ENCODE measurements at places on chromosomes 6 and 20.

DNA sequence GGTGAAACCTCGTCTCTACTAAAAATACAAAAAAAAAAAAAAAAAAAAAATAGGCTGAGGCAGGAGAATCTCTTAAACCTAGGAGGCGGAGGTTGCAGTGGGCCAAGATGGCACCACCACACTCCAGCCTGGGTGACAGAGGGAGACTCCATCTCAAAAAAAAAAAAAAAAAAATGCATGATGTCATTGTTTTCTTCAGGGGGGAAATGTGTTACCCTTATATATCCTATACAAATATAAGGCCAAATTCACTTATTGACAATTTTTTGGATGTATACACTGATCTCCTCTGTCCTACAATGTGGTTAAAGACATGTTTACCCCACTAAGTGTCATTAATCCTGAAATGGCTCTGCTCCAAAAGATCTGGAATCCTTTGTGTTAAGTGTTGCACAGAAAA lies 73.1 kb downstream of the TPBG start:
- no peak for DNase-seq

DNA sequence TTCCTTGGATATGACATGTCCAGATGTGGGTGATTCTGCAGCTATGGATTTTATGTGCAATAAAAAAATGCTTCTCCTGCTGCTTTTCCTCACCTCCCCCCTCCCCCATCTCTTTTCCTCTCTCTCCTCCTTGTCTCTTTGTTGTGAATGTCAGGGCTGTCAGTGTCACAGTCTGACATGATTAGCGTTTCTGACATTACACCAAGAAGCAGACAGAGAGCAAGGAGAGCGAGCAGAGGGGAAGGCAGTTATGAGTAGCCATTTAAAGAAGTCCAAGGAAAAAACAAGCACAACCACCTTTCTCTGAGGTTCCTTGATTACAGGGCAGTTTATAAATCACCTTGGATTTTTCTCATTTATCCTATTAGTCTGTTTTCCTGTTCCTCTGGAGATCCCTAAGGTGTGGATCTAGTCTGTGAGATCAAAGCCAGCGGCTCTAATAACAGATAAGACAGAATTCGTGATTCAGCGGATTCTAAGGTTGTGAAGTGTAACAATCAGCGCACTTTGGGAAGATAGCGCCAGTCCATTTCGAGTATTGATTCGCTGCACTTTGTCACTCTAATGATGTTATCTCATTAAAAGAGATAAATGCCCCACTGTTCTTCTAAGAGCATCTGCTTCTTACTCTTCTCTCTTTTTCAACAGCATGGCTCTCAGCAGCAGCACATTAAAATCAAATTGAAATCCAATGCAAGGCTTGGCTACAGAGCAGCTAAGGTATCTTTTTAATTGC lies 101.4 kb downstream of the BACH2 start:
- DNase-seq = no peak

DNA sequence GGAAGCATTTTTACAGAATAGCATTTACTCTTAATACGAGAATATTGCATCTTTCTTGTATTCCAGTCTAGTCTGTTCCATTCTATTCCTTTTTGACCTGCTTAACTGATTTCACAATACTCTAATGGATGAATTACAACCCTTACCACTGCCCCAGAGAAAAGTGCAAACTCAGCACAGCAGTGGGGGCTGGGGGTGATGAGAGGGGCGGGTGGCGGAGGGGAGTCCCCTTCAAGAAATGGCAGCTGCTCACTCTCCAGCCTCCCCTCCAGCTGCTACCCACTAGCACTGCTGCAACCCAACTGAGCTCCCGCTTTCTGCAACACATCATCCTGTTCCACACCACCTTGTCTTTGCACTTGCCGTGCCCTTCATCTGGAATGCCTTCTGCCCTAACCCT lies 30.1 kb downstream of the PIM1 start:
- no peak for DNase-seq

DNA sequence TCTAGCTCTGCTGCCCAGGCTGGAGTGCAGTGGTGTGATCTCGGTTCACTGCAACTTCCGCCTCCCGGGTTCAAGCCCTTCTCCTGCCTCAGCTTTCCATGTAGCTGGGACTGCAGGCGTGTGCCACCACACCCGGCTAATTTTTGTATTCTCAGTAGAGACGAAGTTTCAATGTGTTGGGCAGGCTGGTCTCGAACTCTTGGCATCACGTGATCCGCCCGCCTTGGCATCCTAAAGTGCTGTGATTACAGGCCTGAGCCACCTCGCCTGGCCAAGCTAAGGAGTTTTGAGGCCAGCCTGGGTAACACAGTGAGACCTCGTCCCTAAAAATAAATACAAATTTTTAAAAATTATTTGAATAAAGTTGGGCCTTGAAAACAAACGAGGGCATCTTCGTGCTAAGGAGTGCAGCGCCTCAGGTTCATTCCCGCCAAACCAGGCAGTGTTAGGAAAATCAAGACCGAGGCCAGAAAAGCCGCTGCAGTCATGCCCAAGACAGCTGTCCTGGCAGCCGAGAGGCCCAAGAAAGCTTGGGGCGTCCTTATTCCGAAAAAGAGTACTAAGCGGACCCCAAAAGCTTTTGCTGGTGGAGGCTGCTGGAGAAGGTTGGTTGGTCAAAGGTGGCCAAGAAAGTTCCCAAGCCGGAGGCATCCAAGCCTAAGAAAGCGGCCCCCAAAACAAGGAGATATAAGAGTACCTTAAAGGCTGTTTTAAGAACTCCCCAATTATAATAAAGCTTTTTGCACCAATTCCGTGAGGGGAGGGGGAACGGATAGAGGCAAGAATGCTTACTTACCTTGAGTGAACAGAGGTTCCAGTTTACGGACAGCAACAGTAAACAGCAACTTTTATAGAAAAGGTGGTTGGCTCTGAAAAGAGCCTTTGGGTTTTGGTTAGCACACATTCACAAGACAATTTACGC lies 109.0 kb downstream of the HFE start:
- DNase-seq = no peak

GRCh38 chr6:85252552-85252951 lies 197.3 kb upstream of the NT5E start:
- no peak for DNase-seq

DNA sequence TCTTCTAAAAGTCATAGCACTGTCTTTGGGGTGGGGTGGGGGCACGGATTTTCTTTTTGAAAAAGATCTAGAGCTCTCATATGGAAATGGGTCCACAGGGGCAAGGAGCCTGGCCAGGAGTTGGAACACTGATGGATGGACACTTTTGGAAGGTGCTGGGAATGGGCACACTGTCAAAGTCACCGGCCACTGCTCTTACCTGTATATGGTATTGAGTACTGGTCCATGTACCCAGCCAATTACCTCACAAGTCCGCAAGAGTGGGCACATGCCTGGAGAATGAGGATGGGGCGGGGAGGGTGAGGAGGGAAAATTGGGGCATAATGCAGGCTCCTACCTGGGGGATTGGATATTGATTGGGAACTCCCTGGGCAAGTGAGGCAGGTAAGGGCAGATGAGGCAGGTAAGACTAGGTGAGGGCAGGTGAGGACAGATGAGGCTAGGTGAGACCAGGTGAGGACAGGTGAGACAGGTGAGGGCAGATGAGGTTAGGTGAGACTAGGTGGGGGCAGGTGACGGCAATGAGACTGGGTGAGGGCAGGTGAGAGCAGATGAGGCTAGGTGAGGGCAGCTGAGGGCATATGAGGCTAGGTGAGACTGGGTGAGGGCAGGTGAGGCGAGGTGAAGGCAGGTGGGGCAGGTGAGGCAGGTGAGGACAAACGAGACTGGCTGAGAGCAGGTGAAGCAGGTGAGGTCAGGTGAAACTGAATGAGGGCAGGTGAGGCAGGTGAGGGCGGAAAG lies 167.9 kb downstream of the NRN1 start:
- no peak for DNase-seq

DNA sequence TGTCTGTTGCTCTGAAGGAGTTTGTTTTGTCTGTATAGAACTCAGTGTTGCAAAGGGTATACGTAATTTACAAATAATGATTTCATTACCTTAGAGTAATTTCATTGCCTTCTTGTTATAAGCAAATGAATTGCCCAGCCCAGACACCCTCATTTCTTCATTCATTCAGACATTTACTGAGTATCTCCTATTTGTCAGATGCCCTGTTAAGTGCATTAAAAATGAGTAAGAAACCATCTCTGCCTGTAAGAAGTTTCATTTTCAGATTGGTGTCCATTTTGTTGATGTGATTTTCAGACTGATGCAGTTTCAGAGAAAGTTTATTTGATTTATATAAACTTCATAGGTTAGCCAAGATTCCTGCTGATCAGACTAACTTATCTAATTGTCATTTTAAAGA lies 429.3 kb downstream of the PHF3 start:
- DNase-seq = no peak

DNA sequence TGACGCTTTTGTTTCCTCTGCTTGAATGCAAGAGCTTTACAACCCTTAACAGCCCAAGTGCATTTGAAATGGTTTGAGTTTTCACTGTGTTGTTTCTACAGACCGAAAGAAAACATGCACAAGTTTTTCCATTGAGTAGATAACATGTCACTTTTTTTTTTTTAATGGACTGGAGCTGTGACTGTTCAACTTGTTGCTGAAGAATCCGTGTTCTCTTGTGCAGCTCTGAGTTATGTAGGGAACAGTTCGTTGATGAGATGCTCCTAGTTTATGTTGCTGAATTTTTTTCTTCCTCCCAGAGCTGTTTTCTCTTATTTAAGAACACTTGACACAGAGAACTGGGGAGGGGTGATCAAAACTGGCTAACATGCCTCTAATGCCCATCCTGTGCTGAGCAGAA lies 89.3 kb downstream of the DTD1 start:
- DNase-seq = no peak

- no peak for DNase-seq
Observed at GRCh38 chr20:62707276-62707920, 1.2 kb upstream of the NTSR1 start.

DNA sequence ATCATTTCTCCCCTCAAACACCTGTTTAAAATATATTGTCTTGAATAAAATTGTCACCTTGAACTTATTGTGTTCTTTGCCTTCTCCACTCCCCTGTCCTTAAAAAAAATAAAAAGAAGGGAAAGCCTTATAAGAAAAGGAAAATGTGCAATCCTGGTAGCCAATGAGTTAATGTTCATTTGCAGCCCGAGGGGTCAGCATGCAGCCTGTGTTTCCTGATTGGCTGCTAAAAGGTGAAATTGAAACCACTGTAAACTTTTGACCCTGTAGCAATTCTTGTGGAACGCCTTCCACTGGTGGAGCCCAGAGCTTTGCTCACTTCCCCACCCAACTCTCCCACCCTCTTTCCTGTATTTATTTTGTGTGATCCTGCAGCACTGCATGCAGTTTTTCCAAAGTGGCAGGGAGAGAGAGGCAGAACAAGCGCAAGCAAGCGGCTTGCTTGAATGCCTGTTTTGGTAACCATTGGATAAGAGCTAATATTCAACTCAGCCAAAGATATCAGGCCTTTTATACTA lies 74.9 kb downstream of the NCOA3 start:
- no peak for DNase-seq

DNA sequence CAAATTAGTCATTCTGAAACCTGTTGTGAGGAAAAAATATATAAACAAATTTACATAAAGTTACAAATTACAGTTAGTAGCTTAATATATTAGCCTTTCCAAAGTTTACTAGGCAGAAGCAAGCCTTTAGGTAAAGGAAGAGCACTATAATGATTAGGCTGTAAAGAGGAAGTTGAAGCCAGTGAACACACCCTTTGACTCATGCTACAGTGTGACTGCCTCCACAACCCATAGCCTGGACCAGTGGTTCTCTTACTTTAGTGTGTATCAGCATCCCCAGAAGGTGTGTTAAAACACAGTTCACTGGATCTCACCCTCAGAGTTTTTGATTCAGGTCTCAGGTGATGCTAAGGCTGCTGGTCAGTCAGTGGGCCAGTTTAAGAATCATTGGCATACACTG lies 91.4 kb upstream of the DEFB112 start:
- no peak for DNase-seq

DNA sequence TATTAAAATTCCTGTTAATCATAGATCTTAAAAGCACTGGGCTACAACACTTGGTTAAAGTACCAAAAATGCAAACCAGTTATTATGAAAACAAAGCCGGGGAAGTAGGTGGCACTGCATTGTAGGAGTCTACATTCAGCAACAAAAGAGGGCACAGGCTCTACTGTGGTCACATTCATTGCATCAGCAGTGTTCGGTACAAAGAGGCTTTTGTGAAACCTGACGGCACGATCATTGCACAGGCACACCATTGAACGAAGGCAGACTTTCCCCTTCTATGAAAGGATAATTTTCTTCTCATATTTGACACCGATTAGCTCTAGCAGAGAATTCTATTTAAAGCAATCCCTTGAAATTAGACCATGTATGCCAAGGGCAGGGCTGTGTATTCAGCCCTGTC lies 44.6 kb upstream of the AGPAT4 start:
- no peak for DNase-seq

All from NCI-H187 treated with DMSO at 0.1 percent for 48 hours (cell line).